ENCODE measurements at places on chromosomes 1 and 21.

GRCh38 chr1:156945881-156946661 lies 25.6 kb downstream of the LRRC71 start:
- DNase-seq: no peak

DNA sequence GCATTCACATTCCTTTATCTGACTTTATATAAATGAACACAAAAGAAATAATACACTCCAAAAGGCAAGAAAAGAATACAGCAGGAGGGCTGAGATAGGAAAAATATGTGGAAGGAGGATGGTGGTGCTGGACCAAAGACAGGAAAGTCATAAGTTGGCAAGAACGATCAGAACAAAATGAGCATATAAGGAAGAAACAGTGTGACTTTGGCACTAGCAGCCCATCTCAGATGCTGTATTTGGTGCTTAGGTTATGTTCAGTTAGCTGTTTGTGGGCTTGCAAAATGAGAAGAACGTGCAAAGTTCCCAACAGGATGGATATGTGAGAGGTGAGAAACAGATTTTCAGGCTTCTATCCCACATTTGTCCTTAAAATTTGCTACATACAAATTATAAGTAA lies 719.8 kb upstream of the ADGRL4 start:
- no peak for DNase-seq

DNA sequence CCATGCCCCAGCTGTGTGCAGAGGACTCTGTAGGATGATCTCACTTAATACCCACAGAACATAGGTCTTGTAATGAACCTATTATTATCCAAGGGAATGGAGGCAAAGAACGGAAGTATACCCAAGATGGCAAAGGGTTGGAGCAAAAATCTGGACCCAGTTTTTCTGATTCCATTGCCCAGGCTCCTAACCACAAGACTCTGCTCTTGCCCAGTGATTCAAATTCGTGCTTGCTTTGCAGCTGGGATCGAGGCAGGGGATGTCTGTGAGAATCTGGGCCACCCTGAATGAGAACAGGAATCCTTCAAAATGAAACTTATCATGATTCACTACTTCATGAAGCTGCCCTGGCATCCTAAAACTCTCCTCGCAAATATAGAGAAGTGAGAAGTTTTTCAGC lies 97.5 kb upstream of the KCNJ6 start:
- DNase-seq: no peak

DNA sequence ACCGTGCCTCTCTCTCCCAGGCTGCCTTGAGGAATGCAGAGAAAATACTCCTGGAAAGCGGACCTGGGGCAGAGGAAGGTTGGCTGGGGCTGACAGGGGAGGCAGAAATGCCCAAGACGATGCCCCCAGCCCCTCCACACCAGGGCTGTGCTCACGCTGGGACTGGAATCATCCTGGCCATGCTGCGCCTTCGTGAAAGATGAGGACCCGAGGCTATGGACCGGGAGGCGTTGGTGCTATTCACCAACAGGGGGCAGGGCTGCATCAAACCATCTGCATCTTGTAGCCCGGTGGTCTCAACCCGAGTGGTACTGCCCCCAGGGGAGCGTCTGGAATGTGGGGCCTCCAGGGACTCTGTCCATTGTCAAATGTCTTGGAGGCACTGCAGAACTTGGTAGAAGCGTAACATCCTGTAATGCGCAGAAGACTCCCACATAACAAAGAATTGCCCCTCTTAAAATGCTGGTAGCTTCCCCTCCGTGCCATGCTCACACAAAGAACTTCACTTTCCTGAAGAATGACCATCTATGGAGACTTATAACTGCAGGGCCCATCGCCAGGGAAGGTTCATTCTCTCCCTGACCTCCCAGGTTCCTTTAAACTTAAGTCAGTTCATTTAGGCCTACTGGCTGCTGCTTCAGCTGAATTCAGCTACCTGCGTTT lies 251.2 kb downstream of the RRAGC start:
- DNase-seq: no peak

DNA sequence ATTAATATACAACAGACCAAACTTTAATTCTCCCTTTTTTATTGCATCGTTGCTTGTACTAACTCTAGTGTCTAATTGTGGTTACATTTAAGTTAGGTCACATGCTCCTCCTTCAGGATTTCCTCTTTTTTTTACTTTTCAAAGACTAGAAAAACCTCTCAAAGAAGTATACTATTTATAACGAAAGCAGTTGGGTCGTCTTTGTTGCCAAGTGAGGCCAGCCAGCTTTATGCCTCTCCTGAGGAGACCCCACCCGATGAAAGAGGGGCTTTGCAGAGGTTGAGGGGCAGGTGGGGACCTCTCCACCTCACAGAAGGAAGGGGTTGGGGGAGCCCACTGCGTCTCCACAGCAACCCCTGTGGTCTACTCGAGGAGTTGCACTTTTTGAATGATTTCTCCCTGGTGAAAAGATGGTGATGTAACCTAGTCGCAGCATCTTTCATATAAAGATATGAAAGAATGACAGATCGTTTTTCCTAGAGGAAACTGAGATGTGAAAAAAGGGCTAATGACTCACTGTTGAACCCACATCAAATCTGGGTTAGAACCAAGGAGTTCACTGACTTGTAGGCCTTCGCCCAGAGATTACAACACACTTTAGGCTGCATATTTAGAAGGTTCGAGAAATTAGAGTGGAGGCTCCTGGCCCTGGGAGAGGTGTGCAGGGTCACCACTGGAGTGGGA lies 6.4 kb downstream of the TGFB2 start:
- DNase-seq: no peak

- DNase-seq: peak; percentile 83
These were observed 24.7 kb downstream of the EPHX1 start for GRCh38 chr1:225834417-225835329.

DNA sequence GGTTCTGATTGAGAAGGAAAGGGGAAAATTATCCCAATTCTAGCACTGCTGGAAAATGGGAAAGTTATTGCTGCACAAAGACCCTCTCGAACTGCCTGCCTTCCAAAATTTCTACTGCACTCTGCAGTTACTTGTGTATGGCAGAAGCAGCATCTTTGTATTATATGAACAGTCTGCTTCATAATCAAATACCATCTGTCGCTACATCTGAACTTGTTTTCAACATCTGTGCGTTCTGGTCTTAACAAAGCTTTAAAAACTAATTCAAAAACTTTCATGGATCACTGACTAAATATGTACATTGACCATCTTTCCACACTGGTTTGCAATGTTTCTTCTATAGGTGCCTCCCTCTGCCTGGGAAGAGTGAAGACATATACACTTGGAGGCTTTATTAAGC lies 79.2 kb downstream of the PROX1 start:
- DNase-seq: no peak

GRCh38 chr21:38930853-38931252 lies 125.1 kb downstream of the ETS2 start:
- peak; percentile 44 for DNase-seq

- peak; percentile 12 for DNase-seq
These were observed 239.6 kb upstream of the BEND5 start for GRCh38 chr1:49016030-49016977.

- DNase-seq: no peak
These were observed 263.9 kb downstream of the NTNG1 start for GRCh38 chr1:107404756-107405155.

DNA sequence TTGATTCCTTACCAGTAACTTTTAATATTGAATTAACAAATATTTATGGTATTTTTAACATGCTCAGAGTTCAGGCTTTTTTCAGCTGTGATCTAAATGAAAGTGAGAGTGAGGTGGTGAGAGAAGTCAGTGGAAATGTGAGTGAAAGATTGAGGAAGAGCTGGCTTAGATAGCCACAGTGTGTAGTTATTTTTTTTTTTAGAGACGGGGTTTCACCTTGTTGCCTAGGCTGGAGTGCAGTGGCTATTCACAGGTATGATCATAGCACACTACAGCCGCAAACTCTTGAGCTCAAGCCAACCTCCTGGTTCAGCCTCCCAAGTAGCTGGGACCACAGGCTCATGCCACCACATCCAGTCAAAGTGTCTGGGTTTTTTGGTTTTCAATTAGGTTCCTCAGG lies 10.9 kb downstream of the RNF11 start:
- DNase-seq: no peak

- peak; percentile 6 for DNase-seq
These were observed 534.5 kb downstream of the PTPRC start for GRCh38 chr1:199173356-199173755.

- DNase-seq: no peak
These were observed 734.1 kb upstream of the ZP4 start for GRCh38 chr1:238624776-238625175.

DNA sequence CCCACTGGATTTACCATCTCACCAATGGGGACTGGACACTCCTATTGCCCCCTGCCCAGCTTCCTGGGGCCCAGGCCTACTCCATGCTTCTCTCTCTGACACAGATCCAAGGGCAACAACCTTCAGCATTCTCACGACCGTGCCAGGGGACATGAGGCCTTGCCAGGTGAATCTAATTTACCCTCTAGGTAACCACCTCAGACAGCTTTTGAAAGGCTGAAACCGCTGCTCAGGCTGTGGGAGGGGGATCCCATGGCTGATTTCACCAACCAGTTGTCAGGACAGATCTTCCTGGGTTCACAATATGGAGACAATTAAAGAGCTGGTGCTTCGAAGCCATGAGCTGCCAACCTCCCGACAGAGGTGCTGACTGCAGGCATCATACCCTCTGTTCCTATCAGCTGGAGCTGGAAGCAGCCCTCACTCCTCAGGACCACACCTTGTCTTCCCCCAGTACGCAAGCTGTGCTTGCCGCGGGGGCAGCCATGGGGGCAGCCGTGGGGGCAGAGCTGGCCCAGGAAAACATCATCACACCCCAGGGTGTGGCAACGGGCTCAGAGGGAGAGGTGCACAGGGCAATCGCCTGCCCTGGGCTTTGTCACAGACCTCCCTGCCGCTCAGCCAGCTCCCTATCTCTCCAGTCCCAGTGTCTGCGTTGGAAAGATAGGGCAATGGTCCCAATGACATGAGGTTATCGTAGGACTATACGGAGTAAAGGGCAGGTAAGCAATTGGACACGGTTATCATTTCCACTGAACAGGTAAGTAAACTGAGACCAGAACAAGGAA lies 120.2 kb downstream of the DMRTB1 start:
- no peak for DNase-seq

GRCh38 chr1:151475175-151475574 lies 15.9 kb upstream of the POGZ start:
- DNase-seq: no peak

- DNase-seq: no peak
These were observed 176.4 kb upstream of the C8B start for GRCh38 chr1:57142169-57142568.

DNA sequence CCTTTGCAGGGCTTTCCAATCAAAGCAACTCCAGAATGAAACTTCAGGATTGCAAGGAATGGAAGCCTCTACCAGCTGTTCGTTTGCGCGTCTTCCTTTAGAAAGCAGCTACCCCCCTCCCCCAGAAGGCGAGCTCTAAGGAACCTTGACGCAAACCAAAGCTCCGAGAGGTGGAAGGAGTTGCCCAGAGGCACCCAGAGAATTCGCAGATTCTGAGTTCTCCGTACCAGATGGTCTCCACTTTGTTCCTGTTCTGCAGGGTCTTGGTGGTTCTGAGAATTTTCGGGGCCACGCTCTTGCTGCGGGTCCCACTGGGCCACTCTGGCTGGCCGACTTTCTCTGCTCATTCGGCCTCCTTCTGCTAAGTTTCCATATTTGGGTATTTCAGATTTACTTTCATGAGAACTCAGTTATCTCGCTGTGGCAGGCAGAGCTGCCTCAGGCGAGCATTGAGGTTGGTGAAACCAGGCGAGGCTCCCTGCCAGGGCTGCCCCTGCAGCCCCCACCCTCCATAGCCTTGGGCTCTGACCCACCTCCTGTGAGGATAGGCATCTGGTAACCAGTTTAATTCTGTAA lies 801 bp downstream of the TRAF5 start:
- DNase-seq: peak; percentile 36

- DNase-seq: no peak
These were observed 593.4 kb downstream of the PTPRU start for GRCh38 chr1:29829448-29830344.

- DNase-seq: no peak
These were observed 124.8 kb downstream of the AK5 start for GRCh38 chr1:77406661-77407060.

DNA sequence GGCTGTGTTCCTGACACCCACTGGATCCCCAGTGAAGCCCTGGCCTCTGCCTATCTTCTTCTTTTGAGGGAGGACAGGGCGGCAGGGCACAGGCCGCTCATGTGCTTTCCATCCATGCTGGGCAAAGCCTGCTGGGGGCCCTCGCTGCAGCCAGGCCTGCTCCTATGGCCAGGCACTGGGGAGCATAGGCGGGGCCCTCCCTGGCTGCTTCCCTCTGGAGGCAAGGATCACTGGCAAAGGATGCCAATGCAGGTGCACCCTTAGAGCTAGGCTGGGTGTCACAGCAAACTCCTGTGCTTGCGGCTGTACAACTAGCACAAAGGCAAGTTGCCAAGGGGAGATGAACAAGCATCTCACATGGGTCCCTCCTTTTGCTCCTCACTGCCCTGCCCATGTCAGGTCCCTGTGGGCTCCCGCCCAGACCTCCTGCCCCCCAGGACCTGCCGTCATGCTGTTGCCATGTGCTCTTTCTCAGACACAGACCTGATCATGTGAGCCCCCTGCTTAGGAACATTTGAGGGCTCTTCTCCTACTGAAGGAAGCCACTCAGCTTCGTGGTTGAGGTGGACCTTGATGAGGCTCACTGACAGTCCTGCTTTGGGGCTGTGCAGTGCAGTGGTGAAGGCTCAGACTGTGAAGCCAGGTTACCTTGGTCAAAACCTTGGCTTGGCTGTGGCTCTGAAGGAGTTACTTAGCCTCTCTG lies 393.6 kb downstream of the PTPRU start:
- no peak for DNase-seq

DNA sequence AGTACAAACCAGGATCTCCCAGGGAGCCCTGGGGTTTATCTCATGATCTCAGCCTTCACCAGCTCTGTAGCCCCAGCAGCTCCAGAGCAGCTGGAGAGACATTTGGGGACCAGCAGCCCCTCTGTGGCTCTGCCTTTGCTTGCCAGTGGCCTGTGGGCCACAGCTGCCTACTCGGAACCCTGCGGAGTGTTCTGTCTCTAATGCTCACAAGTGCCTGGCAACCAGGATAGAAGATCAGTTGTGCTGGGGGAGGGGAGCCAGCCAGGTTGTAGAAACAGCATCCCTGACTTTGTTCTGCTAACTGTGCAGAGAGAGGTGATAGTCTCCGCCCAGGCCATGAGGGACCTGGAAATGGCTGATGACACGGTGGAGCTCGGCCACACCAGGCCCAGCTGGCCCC lies 50.9 kb upstream of the KCNJ15 start:
- DNase-seq: no peak

- no peak for DNase-seq
These were observed 5.2 kb upstream of the BACH1 start for GRCh38 chr21:29293495-29293894.

GRCh38 chr1:78716186-78716585 lies 66.6 kb downstream of the IFI44 start:
- DNase-seq: no peak
